ENCODE measurements at places on chromosomes 7 and 10.

- DNase-seq, result no peak
These were observed 220.2 kb downstream of the KCNMA1 start for GRCh38 chr10:77417359-77417758.

GRCh38 chr10:497898-498451 lies 191.5 kb downstream of the DIP2C start:
- DNase-seq, result no peak

DNA sequence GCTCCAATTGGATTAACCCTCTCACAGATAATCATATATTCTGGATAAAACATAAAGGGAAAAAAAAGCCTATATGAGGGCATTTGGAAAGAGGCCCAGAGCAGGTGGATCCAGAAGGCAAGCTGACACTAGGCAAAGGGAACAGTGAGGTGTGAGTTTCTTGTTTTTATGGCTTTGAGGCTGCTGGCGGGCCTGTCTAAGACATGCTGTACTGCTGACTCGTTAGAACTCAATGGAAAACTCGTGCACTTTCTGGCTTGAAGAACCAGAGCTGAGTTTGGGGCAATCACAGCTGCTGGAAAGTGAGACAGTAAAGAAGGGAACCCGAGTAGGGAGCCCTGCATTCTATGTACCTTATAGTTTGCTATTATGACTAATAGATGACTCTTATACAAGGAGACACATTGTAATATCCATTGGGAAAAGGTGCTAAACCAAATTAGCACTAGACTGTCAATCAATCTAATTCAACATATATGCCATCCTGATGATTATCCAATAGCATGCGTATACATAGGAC lies 637.1 kb downstream of the GATA3 start:
- no peak for DNase-seq

DNA sequence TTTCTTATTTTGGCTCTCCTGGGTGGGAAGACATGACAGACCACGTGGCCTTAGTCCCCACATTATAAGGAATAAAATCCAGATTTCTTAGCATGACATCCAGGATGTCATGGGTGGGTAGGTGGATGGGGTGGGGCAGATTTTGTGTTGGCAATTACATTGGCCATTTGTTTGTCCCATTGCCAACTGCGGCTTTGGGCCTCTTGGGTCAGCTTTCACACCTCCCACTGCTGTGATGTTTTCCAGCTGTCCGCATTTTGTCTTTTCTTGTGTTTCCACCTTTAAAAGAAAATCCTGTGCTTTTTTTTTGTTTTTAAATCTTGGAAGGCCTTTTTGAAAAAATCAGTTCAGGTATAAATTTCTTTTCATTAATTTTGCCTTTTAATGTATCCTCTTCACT lies 237.0 kb downstream of the SDK1 start:
- no peak for DNase-seq

Measured in activated effector memory CD4-positive, alpha-beta T cell treated with anti-CD3 and anti-CD28 coated beads, Interleukin-2, amount 50 U/mL, for 16 hours (primary cell).